Right lung (tissue), 10 donors: ENCODE measurements at places on chromosomes 6 and 20. TPM values are rescaled to one million over a fixed set of nuclear protein-coding genes. Genes with fewer than 3 reads are reported as not detected.

- no peak for DNase-seq
Observed at GRCh38 chr6:52104979-52105378, 17.6 kb upstream of the PKHD1 start.

- DNase-seq = no peak
Observed at GRCh38 chr6:133959667-133960368, 6.8 kb downstream of the TBPL1 start.

DNA sequence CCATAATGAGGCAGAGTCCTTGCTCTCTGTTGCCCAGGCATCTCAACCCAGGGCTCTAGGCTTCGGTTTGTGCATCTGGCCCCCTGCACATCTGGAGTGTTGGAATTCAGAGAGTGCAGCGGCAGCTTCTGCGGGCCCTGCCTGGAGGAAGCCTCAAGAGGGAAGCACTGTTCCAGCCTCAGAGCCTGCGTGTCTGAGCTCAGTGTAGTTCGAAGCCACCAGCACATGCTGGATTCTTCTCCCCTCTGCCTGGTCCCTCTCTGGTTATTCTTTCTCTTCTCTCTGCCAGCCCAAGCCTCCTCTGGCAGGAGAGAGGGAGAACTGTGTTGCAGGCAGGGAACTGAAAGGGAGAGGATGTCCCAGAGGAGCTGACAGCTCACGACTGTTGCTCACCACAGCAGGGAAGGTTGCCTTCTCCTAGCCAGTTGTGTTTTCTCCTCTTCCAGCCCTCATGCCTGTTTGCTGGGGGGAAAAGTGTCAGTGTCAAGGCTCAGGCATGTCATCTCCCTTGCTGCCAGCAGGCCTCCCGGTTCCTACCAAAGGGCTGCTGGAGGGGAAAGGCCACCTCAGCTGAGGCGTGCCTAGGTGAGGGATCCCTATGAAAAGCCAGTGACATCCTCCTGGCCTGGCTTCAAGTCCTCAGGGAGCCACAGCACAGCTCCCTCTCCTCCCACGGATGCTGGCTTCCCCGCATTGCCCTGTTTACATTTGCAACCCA is 126.0 kb upstream of the LRFN2 start:
- no peak for DNase-seq

Gene UBE2V1
- 154 TPM for polyA plus RNA-seq

GRCh38 chr6:130076512-130076911 is 58.1 kb downstream of the L3MBTL3 start:
- DNase-seq = no peak

DNA sequence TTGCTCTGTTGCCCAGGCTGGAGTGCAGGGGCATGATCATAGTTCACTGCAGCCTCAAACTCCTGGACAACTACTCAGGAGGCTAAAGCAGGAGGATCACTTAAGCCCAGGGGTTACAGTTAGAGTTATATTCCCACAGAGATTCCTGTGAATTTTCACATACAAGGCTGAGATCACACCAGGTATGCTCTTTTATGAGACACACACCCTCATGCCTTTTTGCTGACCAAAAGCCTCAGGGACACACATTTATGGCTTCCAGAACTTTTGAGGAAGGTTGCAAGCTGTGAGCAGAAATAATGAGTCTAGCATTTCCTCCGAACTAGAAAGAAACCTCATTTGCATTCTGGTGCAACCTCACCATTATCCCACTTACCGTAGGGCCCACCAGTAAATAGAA is 370.5 kb upstream of the ARID1B start:
- no peak for DNase-seq

Gene HLA-DQA2
- polyA plus RNA-seq = 1.2 TPM

DNA sequence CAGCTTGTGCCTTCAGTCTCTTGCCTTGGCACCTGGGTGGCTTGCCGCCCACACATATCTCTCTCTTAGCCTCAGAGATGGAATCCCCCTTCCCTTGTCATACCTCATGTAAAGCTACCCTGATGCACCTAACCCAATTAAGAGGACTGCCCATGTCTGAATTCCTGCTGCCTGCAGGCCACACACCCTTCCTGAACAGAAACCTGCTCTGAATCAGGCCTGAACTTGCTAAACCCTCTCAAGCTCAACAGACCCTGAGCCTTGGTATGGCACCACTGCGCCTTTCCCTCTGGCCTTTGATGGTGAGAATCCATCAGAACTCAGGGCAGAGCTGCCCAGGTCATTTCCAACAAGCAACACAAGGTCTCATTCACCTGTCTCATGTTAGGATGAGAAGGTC is 5.2 kb downstream of the RAET1G start:
- no peak for DNase-seq

Gene SAMD10
- polyA plus RNA-seq = 8.7 TPM

- no peak for DNase-seq
Observed at GRCh38 chr6:30352550-30352949, 7.6 kb downstream of the RPP21 start.

DNA sequence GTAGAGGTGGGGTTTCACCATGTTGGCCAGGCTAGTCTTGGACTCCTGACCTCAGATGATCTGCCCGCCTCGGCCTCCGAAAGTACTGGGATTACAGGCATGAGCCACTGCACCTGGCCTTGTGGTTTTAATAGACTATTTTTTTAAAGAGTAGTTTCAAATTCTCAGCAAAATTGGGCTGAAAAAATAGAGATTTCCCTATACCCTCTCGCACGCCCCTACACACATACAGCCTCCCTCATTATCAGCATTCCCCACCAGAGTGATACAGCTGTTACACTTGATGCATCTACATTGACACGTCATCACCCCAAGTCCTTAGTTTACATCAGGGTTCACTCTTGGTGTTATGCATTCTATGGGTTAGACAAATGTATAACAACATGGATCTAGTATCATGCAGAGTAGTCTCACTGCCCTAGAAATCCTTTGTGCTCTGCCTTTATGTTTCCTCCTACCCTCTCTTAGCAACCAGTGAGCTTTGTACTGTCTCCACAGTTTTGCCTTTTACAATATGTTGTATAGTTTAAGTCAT is 103.6 kb downstream of the CDYL start:
- no peak for DNase-seq

DNA sequence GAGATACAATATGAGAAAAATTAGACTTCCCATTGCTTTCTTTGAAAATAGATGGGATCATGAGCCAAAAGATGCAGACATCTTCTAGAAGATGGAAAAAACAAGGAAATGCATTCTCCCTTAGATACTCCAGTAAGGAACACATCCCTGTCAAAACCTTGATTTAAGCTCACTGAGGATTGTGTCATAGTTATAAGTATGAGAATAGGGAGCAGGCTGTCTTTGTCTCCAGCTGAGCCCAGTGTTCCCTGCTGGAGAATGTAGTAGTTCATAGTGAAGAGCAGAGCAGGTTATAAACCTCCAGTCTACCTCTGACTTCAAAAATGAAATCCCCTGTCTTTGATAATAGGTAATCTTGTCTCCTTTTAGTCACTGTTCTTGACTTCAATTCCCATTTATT is 589.9 kb downstream of the PHF3 start:
- no peak for DNase-seq

DNA sequence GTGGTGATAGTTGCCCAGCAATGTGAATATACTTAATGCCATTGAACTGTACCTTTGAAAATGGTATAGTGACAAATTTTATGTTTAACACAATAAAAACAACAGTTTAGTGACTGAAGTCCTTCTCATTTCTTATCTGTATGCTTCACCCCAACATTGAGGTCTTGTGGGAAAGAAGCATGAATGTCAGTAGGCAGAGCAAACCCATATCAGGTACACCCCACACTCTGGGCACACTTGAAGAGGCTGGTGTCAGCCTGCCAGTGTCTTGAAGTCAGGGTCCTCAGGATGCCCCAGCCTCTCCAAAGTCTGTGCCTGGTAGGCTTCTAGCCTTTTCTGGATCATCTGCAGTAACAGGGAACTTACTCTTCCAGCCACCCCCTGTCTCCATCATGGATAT is 51.2 kb downstream of the CD164 start:
- DNase-seq = no peak

DNA sequence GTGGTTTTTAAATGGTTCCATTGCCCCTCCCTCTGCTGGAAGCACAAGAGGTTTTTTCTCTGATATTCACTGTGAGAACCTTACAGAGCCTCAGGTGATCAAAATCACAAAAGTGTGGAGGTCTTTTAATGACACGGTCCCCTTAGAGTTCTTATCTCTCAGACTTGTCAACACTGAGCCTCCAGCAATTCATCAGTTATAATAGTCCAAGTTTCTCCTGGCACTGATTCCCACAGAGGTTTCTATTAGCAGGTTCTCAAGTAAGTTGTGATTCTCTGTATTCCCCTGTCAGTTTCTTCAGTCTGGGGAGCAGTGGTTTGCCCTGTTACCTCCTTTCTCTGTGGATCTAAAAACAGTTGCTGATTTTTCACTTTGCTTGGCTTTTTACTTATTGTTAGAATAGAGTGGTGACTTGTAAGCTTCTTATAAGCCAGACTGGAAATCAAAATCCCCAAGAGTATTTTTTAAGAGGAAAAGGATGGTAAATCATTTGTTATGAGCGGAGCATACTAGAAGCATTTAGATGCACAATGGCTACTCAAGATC is 157.4 kb upstream of the BMP5 start:
- no peak for DNase-seq

DNA sequence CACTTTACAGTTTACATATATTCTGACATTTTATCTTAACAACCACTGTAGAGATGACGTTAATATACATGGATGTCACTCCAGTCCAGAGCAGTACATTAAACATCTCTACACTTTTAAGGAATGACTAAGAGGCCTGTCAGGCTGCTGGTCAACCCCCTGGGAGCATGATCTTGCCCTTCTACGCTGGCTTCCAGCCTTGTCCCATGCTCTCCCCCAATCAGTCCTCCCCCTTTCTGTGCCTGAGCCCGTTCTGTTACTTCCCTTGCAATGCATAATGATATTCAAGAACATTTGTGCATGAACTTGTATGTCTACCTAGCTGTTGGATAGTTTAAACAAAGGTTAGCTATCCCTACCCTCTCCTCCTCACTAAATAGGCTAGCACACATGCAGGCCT is 40.5 kb upstream of the PLCB4 start:
- DNase-seq = no peak

DNA sequence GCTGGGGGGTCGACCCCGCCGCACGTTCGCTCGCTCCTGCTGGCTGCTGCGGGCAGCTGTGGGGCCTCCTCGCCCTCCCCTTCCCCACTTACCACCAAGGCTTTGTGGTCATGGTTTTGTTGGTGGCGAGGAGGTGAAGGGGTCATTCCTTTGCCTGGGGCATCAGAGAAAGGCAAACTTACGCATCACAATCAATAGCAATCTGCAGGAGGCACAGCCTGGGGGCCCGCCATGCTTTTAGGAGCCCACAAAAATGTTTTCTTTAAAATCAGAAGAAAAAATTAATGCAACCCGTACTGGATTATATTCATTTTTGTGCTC is 137.0 kb downstream of the IMPG1 start:
- DNase-seq = no peak

Gene KIAA1755
- 3.1 TPM for polyA plus RNA-seq

DNA sequence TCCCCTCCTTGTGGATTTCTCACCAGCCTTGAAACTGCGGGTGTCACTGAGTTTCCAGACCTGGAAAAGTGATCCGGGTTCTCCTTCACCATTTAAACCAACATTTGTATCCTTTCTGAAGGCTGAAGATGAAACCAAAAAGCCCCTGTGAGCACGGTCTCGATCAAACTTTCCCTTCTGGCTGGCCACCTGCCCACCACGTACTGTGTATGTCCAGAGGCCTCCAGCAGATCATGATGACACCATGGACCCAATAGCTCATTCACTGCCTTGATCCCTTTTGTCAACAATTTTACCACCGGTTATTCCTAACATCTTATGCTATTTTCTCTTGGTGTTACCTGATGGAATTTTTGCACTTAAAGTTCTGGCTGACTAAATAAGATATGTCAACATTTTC is 15.6 kb downstream of the ULBP1 start:
- DNase-seq = no peak

DNA sequence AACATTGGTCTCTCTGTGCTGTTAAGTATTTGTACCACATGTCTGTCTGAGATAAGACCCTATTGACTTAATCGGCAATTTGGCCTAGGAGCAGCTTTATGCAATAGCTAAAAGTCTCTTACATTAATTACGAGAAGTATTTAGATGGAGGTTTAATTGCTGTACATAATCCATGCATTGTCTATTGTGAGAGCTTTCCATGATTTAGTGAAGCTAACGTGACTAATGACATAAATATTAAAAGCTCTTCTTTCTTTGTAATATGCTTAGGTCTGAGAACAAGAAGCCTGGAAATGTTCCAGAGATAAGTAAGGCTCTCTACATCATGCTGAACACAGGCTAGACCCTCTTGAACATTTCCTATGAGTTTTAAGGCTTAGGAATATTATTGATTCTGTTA is 32.7 kb upstream of the FAM83B start:
- no peak for DNase-seq

Gene TFAP2D
- polyA plus RNA-seq = not detected

- no peak for DNase-seq
Observed at GRCh38 chr6:19309661-19310060, 527.5 kb upstream of the ID4 start.

- no peak for DNase-seq
Observed at GRCh38 chr6:14060971-14061370, 56.6 kb upstream of the CD83 start.
